Activated T-helper 9 cell treated with anti-CD3 and anti-CD28 coated beads, Interleukin-2, amount 50 U/mL, for 16 hours (primary cell): ENCODE measurements at places on chromosomes 6 and 20.

- no peak for DNase-seq
Measured at GRCh38 chr6:27141529-27142015, 105.9 kb upstream of the PRSS16 start.

- no peak for DNase-seq
Measured at GRCh38 chr6:128047989-128048388, 147.1 kb upstream of the THEMIS start.

GRCh38 chr6:47202644-47203205 lies 107.0 kb downstream of the TNFRSF21 start:
- no peak for DNase-seq

DNA sequence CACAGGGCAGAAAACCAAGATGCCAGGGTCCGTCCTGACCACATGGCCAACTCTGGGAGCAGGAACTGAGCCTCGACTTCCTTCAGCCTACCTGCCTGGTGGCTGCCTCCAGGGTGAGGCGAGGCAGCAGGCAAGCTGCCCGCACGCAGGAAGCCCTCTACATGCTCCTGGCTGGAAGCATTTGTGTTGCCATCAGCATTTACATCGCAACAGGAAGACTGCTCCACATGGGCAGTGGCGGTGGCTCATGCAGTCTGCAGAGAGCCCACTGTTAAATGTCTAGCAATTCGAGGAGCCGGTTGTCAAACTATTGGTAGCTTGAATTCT lies 233.8 kb downstream of the SYNDIG1 start:
- DNase-seq, result no peak

DNA sequence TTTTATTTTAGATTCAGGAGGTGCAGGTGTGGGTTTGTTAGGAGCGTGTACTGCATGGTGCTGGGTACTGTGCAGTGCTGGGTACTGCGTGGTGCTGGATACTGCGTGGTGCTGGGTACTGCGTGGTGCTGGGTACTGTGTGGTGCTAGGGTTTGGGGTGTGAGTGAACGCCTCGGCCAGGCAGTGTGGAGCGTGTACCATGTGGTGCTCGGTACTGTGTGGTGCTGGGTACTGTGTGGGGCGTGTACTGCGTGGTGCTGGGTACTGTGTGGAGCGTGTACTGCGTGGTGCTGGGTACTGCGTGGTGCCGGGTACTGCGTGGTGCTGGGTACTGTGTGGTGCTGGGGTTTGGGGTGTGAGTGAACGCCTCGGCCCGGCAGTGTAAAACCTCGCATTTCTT lies 62.9 kb downstream of the WDR27 start:
- no peak for DNase-seq

DNA sequence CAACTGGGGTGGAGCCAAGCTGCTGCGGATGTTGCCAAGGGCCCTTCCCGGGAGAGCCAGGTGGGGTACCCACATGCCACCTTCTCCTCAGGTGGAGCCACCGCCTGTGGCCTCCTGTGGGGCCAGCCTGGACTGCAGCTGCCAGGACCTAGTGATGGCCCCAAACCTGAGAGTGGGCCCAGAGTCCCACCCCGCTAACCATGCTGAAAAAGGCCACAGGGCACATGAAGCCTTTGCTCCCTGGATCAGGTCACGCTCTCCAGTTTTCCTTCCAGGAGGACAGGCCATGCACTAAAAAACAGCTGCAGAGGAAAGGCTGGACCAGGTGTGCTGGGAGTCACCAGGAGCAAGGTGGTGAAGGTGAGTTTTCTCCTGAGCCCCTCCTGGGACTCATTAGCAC lies 73.9 kb upstream of the SLC22A16 start:
- no peak for DNase-seq

DNA sequence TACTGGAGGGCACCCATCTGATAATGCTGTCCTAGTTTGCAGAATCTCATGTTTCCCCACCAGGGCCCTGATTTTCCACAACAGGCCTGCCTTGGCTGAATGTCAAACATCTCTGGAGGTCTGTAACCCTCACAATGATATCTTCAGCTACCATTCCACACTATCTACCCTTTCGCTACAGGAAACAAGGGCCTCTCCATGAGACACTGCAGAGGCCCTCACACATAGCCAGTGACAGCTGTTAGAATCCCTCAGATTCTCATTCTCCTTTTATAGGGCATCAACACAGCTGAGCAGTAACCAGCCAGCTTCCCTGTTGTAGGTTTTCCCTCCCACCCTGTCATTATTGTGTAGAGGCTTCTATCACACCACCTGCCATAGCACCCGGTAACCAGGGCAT lies 29.6 kb upstream of the MICB start:
- no peak for DNase-seq

DNA sequence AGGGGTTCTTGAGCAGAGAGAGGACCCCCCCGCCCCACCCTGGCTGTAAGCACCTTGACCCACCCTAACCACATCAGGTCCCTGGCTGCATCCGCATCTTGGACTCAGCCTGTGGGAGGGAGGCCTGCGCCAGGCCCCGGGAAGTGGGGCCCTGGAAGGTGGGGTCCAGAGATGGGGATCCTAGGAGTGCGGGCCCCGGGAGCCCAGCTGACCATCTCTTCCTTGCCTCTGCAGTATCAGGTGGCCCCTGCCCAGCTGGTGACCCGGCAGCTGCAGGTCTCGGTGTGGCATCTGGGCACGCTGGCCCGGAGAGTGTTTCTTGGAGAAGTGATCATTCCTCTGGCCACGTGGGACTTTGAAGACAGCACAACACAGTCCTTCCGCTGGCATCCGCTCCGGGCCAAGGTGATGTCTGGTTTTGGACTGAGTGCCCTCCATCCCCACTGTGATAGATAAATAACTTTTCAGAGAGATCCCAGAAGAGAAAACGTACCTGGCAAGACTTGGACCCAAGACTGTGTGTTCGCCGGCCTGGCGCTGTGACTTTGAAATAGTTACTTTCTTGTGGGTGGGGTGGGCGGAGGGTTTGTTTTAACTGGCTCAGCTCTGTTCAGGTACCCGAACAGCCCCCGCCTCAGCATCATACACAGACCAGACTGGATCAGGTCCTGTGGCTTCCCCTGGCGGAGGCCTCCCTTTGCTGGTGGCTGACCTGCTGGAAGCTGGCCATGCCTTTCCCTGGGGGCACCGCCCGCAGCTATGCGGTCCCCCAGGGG lies 62.0 kb downstream of the EZR start:
- no peak for DNase-seq

- DNase-seq, result no peak
Measured at GRCh38 chr6:71527886-71528285, 239.3 kb downstream of the OGFRL1 start.
